ENCODE measurements at places on chromosomes 1 and 21.

- DNase-seq = no peak
Observed at GRCh38 chr1:11845641-11846335, 1.8 kb downstream of the NPPA start.

DNA sequence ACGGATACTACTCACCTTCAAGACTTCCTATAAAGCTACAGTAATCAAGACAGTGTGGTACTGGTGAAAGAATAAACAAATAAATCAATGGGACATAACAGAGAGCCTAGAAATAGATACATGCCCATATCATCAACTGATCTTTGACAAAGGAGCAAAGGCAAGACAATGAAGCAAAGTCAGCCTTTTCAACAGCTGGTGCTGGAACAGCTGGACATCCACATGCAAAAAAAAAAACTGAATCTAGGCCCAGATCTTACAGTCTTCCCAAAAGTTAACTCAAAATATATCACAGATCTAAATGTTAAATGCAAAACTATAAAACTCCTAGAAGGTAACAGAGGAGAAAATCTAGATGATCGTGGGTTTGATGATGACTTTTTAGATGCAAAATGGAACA is 170.3 kb downstream of the MIS18A start:
- DNase-seq = no peak

DNA sequence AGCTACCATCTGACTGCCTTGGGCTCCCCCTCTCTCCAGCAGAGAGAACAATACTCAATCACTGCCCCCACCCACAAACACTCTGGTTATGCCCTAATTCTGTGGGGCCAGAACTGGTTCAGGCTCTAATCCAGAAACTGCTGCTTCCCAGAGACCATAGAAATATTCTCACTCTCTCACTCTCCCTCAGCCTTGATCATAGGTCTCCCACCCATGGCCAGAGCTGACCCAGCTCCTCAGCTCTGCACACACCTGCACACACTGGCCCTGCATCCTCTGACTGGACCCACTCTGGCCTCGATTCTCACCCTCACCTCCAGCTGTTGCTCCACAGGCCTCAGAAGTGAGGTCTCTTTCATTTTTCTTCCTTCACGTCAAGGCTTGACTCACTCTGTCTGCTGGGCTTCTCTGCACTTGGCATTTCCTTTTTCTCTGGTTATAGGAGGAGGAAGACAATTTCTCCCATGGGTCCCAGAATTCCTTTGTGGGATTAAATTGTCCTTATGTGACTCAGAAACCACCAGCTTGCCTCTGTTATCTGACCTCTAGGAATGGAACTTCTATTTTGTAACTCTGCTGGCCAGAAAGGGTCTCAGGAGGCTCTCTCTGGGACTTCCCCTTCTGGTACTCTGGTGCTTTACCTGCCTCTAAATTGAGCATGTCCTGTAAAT is 15.6 kb upstream of the ZMYM6 start:
- no peak for DNase-seq

DNA sequence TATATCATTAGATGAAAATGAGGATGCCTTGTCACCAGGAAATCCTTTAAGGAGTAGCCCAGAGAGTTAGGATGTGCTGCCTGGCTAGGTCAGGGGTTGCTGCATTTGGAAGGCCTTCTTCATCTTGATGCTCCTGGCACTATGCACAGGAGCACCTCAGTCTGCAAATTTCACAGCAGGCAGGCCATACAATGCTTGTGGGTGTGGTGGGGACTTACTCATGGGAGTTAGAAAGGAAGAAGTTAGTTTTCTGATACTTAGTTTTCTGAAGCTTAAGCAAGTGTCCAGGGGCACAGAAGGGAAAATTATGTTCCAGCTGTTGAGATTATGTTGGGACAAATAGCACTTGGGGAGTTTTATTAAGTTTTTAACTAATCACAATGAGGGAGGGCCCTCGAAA is 11.4 kb downstream of the HLX start:
- no peak for DNase-seq

GRCh38 chr1:3543076-3544039 is 68.0 kb downstream of the MEGF6 start:
- peak; percentile 81 for DNase-seq

Data from right atrium auricular region (tissue), 2 donors.